A549 (cell line): ENCODE measurements at places on chromosomes 7 and 10. TPM values are rescaled to one million over a fixed set of nuclear protein-coding genes. Genes with fewer than 3 reads are reported as not detected.

- DNase-seq: no peak
These were observed 194.0 kb upstream of the PRPS1L1 start for GRCh38 chr7:18221377-18222293.

The PDK4 gene
- polyA plus RNA-seq: 5.5 to 8.6 TPM (median 6.5 TPM) in 3 replicates

The ADARB2 gene
- not detected in 3 replicates for polyA plus RNA-seq

The TFPI2 gene
- polyA plus RNA-seq: 156 to 182 TPM (median 163 TPM) in 3 replicates

DNA sequence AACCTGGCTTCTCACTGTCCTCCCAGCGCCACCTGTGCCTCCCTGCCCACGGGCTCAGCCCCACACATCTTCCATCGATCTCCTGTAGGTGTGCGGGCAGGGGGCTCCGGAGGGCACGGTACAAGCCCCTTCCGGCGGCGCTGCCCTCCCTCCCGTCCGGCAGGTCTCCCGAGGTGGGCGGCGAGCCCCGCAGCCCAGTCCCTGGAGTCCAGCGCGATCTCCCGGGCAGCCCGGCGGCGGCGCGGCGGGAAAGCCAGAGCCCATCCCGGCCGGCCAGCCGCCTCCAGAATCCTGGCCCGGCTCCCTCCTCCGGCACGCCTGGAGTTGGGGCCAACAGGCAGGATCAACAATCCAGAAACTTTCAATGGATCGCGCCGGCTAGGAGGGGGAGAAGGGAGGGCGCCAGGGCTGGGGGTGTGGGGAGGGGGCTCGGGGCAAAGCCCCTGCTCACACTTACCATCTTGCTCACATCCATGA, 100.1 kb downstream of the HIP1 start:
- DNase-seq: no peak

The ARHGAP22 gene
- polyA plus RNA-seq: 3.0 to 3.7 TPM (median 3.2 TPM) in 3 replicates

DNA sequence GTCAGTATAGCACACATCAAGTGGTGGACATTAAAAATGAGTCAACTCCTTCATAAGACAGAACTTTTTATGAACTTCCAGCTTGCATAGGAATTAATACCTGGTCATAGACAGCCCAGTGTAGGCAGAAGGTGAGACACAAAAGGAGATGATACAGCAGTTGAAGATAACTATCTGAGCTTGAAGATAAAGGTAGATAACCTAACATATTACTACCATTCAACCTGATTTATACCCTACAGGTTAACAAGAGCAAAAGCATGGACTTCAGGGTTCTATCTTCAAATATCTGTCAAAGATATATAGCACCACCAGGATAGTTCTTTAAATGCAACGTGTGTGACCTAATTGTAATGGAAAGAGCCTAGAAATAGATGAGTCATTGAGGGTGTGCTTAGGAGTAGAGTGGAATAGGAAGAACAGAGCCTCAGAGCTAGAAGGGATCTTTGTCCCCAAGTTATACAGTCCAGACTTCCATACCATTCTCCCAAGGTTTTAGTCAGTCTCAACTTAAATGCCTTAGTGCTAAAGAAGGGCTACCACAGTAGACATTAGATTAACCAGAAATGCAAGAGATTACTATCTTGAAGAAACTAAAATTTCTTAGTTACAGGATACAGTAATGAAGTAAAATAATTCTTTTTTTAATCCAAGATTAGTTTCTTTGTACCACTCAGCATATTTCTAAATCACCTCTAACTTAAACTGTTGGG, 9.2 kb downstream of the ZNF800 start:
- DNase-seq: peak; percentile 45

GRCh38 chr7:139358541-139359365, 941 bp upstream of the LUC7L2 start:
- DNase-seq: peak; percentile 21

The TMEM270 gene
- polyA plus RNA-seq: not detected in 3 replicates

DNA sequence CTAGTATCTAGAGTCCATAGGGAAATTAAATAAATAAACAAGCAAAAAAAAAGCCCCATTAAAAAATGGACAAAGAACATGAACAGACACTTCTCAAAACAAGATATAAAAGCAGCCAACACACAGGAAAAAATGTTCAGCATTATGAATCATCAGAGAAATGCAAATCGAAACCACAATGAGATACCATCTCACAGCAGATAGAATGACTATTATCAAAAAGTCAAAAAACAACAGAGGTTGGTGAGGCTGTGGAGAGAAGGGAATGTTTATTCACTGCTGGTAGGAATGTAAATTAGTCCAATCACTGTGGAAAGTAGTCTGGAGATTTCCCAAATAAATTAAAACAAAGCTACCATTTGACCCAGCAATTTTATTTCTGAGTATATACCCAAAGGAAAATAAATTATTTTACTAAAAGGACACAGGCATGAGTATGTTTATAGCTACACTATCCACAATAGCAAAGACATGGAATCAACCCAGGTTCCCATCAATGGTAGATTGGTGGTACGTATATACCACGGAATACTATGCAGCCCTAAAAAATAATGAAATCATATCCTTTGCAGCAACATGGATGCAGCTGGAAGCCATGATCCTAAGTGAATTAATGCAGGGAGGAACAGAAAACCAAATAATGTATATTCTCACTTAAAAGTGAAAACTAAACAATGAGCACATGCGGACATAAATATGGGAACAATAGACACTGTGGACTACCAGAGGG, 366.5 kb upstream of the SEMA3C start:
- DNase-seq: no peak

GRCh38 chr7:7971308-7972040, 2.9 kb downstream of the GLCCI1 start:
- DNase-seq: no peak

DNA sequence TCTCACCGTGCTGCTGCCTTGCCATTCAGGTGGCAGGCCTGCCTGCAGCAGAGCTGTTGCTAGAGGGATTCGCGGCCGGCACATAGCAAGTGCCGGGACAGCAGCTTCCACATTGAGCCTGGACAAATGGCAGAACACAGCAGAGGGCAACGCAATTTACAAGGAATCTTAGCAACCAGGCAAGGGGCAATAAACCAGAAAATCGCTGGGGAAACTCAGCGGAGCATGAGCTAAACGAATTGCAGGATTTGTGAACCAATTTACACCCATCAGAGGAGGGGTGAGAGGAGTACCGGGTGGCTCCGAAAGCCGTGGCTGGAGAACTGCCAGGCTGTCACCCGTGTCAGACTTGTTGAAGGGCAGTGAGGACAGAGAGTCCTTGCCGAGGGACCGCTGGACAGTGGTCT, 58.6 kb upstream of the LOXL4 start:
- no peak for DNase-seq

DNA sequence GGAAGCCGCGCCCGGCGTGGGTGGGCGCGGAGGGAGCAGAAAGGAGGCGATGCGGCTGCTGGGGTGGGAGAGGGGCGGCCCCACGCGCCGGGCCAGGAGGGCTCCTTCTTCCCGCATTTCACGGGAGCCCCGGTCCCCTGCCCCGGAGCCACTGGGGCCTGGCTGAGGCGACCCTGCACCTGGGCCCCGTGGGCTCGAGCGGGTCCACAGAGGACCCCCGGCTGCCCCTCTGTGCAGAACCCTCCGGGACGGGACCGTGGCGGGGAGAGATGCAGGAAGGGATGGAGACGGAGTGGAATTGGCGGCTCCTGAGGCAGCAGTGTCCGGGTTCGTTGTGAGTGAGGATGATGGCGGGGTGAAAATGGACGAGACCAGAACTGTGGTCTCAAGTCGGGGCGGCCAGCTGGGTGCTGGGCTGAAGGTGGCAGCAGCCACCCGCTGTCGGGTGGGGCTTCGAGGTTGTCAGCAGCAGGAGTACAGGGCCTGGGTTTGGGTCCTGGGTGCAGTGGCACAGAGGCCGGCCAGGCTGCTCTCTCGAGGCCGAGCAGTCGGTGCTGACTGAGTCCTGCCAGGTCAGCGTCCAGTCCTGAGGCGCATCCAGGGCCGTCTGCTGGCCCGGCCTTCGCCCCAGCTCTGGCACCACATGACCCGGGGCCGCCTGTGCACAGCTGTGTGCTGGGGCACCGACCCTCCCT, 80.4 kb downstream of the VIPR2 start:
- DNase-seq: no peak

The CYP2C9 gene
- 0.07 to 0.16 TPM (median 0.12 TPM) in 3 replicates for polyA plus RNA-seq

The CFAP46 gene
- polyA plus RNA-seq: 1.5 to 1.8 TPM (median 1.6 TPM) in 3 replicates

GRCh38 chr10:89373916-89374711, 3.7 kb upstream of the IFIT1B start:
- no peak for DNase-seq

The PCLO gene
- 0.41 to 0.84 TPM (median 0.70 TPM) in 3 replicates for polyA plus RNA-seq

DNA sequence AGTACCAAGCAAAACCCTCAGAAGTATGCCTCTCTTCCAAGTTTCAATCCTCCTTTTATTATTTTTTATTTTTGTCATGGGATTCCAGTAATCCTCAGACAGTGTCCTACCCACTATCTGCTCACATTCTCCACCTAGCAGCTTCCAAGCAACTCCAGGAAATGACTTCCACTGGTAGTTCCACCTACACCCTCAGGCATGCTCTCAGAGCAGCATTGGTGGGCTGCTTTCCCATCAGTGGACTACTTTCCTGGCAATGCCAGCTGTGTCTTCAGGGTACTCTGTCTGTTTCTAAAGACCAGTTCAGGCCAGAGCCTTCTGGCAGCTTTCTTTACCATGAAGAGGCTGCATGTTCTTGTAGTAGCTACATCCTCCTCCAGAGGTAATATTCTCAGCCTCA, 244.0 kb downstream of the HGF start:
- no peak for DNase-seq

- DNase-seq: no peak
These were observed 125.9 kb downstream of the SLIT1 start for GRCh38 chr10:97059872-97060205.

GRCh38 chr10:60827791-60828488, 49.7 kb downstream of the CDK1 start:
- DNase-seq: no peak

DNA sequence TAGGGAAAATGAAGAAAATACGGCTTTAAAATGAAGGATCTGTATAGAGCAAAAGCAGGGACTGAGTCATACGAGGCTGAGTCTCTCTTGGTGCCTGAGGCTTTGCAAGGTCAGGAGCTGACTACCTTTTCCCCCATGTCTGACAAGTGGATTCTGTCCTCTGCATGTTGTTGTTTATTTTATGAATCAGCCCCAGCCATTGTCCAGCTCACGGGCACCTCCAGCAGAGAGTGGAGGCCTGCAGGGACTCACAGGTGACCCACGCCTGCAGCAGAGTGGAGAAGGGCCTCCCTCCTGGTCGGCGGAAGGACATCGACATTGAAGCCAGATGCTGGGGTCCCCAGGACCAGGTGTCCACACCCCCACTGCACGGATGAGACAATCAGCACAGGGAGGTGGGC, 233.9 kb downstream of the WDR37 start:
- DNase-seq: peak; percentile 11

The MSMB gene
- not detected in 3 replicates for polyA plus RNA-seq

DNA sequence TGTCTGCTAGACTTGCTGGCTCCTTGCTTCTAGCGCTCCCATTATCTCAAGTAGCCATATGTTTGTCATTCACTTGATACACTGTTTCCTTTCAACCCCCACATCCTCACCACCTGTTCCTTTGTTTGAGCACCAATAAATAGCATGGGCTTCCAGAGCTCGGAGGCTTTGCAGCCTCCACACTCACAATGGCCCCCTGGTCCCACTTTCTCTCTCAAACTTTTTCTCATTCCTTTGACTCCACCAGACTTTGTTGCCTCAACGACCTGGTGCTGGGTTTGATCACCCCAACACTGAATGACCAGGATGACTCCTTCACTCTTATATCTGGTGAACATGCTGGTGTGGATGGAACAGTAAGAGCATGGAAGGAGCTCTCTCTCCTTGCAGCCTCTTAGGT, 114.5 kb upstream of the TRIM24 start:
- no peak for DNase-seq

DNA sequence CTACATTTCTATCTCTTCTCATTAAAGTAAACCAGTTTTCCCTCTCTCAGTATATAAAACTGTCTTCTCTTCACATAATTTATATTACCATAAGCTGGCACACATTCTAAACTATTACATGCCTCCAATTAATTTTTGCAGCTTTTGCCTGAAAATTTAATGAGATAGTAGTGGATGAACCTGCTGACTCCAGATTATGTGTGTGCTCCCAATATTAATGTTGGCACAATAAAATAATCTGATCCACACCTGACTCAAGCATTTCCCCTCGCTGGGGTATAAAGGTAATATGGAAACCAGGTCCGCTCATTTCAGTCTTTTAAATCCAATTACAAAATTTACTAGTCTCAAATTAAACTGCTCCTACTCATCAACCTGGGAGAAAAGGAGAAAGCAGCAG, 63.4 kb downstream of the CTBP2 start:
- DNase-seq: no peak

DNA sequence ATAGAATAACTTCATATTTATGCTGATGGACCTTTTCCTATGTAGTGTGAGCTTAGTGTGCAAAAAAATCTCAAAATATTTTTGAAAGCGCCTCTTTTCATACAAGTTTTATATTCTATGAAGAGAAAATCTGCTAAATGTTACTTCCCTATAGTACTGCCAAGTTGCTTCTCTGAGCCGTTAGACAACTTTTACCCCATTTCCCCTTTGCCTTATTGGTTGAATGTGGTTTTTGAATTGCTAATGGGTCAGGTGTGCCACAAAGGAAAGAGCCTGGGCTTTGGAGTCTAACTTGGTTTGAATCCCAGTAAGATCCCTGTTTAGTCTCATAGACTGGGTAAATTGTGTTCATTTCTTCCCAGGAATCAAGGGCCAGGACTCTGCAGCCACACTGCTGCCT, 261.5 kb downstream of the SNX10 start:
- DNase-seq: no peak

DNA sequence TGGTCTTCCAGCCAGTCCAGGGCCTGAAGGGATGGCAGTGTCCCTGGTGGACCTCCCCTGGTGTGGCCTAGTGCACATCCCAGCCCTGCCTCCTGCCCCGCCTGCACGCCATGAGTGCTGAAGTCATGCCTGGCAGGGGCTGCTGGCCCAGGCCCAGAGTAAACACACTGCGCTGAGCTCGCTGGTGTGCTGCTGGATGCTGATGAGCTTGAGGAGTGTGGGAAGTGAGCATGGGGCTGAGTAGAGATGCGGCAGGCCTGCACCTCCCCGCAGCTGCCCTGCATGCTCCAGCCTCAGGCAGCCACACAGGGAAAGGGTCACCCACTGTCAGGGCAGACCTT, 43.2 kb downstream of the HTRA1 start:
- DNase-seq: peak; percentile 75

DNA sequence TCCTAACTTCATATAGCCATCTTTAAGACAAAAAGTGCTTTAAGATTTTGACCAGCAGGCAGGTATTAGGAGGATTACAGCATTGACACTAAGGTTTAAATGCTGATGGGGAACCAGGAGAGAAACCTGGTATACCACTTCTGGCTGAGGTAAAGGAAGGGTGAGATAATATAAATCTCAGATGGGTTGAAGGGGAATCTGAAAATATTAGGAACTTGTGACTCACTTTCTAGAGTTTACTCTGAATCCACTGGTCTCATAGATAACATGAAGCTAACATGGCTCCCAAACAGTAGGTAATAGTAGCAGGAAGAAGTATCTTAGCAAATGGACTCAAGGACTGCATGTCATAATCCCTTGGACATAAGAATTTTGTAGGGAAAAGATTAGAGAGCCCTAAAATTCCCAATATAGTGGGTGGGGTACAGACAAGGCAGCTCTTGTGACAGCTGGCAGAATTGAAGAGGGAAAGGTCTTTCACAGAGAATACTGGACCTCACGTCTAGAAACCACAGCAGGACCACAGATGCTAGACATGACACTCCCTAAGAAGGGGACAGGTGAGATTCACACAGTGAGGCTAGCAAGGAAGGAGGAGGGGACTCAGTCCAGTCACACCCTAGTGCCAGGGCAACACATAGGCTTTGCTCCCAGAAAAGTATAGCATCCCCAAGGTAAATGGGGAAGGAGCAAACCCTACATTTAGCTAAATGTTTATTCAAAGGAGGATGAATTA, 3.5 kb downstream of the PTTG1IP2 start:
- no peak for DNase-seq

GRCh38 chr7:129493555-129493954, 8.8 kb upstream of the SMKR1 start:
- no peak for DNase-seq

GRCh38 chr7:143222782-143223181, 945 bp downstream of the TAS2R40 start:
- no peak for DNase-seq
